ENCODE measurements at places on chromosomes 2 and 18.

DNA sequence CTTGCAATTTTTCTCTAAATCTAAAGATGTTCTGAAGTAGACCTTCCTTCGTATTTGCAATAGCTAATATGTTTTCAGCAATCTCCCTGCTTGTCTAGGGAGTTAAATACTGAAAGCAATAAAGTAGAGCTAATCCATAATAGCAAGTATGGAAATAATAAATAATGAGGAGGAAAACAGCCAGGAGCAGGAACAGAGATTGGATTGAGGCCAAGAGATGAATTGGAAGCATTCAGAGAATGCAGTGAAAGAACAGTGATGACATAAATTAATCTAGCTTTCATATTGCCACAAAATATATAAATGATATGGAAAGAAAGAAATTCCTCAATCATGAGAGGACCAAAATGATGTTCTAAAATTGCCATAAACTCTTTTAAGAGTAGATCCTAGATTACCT, 679.7 kb downstream of the METTL4 start:
- no peak for DNase-seq

- DNase-seq: no peak
These were observed 22.2 kb downstream of the ATAD2B start for GRCh38 chr2:23904692-23905091.

GRCh38 chr2:198883604-198884003, 574.1 kb downstream of the SATB2 start:
- DNase-seq: no peak

- DNase-seq: no peak
These were observed 436.5 kb upstream of the ACVR2A start for GRCh38 chr2:147408357-147408756.

- DNase-seq: peak; percentile 23
These were observed 1.1 kb downstream of the UXS1 start for GRCh38 chr2:106192752-106193689.

- no peak for DNase-seq
These were observed 104.8 kb upstream of the VRK2 start for GRCh38 chr2:57941816-57942215.

DNA sequence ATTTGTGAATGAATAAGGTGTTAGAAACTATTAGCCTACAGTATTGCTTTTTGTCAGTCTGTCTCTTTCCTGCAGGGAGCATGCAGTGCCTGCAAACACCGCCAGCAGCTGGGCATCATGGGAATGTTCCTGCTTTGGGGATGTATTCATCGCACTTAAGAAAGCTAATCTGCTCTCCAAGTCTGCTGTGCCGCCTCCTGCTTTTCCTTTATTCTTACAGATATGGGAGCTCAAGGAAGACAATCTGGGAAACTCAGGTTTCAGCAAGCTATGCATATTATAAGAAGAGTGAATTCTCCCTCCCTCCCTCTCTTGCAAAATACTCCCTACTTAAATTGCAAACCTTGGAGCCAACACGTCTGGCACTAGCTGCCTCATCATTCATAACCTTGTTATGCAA, 479.2 kb upstream of the ACVR2A start:
- DNase-seq: no peak

DNA sequence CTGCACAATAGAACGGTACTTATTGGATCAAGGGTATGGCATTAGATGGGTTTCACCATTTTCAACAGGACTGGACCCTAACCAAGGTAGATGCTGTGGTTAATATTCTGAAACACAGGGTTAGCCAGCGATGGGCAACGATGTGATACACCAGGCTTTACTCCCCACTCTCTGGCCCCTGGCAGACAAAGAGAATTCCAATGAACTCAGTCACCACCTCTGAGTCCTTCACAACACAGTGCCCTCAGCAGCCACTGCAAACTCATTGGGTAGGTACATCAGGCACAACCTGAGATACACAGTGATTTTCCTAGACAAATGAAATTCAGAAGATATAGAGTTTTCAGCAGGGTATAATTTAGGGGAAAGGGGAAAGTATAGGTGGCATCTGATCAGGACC, 634.5 kb downstream of the ZEB2 start:
- no peak for DNase-seq

- DNase-seq: no peak
These were observed 30.3 kb upstream of the B3GNT7 start for GRCh38 chr2:231364961-231365810.

DNA sequence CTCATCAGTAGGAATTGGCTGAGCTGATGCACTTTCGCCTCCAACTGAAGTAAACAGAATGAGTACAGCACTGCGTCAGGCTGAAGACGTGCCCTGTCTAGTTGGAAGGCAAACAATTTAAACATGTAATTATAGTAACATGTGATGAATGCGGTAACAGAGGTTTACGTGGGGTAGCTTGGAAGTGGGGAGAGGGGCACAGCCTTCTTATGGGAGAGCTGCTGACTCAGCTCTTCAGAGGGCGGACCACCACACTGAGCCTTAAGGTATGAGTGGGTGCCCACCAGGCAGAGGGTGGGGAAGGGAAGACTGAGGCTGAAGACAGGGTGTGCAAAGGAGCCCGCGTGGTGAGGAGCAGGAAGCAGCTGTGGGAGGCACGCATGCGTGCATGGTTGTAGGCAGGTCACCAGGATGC, 6.2 kb upstream of the EHD3 start:
- DNase-seq: no peak

- DNase-seq: no peak
These were observed 249.4 kb upstream of the KLHL29 start for GRCh38 chr2:23135481-23136100.

- DNase-seq: no peak
These were observed 68.7 kb downstream of the SDC1 start for GRCh38 chr2:20156076-20156759.

GRCh38 chr2:159595410-159596046, 20.8 kb downstream of the BAZ2B start:
- no peak for DNase-seq

DNA sequence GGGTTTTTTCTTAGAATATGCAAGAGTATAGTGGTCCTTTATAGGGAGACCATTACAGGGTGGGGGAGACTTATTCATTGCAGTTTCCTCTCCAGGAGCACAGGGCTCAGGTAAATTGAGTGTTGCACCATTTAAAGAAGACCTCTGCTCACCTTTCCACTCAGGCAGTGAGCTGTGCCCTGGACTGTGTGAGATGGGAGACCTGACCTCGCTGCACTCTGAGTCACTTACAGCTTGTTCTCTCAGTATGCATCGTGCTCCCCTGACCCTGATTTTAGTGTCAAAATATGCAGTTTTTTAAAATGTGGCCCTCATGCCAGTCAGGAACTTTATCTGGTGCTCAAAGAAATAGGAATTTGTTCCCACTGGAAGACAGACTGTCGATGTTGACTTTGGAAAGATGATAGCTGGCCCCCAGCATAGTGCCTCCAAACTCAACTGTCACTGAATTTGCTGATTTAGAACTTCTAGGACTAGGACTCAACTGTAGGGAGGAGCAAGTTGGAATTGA, 146.7 kb upstream of the EPAS1 start:
- no peak for DNase-seq

GRCh38 chr2:101466426-101466825, 8.5 kb downstream of the RFX8 start:
- no peak for DNase-seq

DNA sequence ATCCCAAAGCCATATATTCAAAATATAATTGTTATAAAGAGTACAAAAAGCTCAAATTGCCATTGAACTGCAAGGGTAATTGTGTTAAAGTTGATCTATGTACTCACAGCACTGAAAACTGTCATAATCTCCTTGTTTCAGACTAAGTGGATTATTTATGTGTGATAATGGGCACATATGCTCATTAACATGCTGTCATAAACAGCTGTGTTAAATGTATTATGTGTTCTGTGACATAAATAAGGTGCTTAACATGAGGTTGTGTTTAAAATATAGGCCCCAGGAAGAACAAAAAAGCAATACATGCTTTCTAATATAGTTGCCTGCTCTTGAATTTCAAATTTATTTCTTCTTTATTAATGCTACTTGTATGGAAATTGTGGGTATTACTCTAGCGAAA, 409.5 kb downstream of the DCC start:
- no peak for DNase-seq

DNA sequence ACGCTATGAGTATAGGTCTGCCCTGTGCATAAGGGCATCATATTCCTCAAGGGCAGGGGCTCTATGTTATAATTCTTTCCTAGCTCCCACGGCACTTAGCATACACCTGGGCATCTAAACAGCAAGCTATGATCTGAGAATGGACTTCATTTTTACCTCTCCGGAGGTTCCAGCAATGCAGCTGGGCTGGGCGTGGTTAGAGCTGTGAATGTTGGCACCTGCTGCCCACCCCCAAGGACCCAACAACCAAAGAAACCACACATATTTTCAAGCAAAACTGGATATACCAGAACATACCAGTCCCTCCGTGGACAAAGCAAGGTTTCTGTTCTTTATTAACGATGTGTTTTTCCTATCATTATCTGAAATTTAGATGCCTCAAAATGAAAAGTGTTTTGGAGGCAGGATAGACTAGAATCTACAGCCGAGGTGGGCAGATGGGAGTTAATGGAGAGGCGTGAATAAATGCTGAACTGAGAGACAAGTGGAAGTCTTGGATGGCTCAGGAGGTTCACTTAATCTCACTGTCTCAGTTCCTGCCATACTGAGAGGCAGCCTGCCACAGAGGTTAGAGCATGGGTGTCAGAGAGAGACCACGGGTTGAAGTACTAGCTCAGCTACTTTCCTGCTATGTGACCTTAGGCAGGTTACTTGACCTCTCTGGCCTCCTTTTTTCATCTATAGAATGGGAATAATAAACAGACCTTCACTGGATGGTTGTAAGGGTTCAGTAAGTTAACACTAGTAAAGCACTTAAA, 186.6 kb upstream of the SMAD2 start:
- DNase-seq: no peak

- no peak for DNase-seq
These were observed 100.9 kb downstream of the ARL4C start for GRCh38 chr2:234395891-234396420.

DNA sequence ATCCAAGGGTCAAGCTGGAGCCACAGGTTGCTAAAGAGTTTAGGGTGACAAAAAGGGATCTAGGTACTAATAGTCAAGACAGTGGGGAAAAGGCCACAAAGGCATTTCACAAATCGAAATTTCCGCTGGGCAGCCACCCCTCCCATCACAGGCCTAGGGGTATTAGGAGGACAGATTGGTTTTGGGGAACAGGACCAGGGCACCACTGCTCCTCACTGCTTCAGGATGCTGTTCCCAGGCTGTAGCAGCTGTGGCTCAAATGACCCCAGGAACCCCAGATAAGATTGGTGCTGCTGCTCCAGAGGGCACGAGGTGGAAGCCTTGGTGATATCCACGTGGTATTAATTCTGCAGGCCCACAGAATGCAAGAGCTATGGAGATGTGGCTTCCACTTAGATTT, 22.7 kb downstream of the KLHL23 start:
- DNase-seq: no peak

DNA sequence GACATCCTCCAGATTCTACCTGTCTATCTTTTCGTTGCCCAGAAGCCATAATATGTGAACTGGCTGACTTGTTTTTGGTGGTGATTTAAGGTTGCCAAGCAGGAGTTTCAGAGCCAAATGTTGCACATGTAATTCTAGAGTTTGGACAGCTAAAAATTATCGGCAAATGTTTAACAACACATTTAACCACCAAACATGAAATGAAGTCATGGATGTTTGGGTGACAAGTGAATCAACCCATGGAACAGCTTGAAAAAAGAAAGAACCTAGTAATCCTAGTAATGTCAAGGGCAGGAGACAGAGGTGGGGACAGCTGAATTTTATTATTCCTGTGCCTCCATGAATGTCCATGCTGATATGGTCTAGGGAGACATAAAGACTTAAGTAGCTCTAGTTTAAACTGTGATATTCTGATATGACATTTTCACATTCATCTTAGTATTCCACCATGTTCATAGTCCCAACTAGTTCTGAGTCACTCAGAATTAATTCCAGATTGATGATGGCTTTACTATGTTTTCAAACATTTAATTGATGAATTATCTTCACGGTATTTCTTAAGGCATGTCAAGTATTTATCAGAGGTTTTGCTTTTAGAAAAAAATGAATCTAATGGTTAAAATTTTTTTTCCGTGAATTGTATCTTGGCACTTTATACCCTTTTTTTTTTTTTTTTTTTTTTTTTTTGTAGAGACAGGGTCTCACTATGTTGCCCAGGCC, 101.7 kb downstream of the SOCS6 start:
- no peak for DNase-seq

GRCh38 chr2:235847576-235847975, 320.6 kb downstream of the GBX2 start:
- DNase-seq: no peak

- no peak for DNase-seq
These were observed 685.1 kb upstream of the SLC8A1 start for GRCh38 chr2:41137031-41137430.

GRCh38 chr18:41501848-41502247, 453.2 kb upstream of the PIK3C3 start:
- DNase-seq: no peak

- no peak for DNase-seq
These were observed 157.3 kb downstream of the CAMKMT start for GRCh38 chr2:44519026-44519425.

DNA sequence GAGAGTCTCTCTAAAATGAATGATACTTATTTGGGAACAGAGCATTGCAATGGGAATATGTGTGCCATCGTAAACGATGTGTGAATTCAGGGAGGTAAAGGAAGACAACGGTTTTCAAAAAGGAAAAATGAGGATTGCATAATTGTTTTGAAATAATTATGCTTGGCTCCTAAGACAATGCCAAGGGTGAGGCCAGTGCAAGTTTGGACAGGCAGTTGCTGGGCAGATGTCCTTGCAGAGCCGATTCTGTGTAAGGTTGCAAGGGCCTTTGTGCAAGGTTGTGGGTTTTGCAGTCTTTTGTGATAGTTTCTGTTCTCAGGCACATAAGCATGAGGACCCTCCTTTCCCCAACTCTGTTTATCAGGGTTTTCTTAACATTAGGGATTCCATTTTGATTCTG, 70.0 kb upstream of the ZNF236 start:
- DNase-seq: no peak

GRCh38 chr2:226799976-226800940, 638 bp upstream of the IRS1 start:
- DNase-seq: no peak

DNA sequence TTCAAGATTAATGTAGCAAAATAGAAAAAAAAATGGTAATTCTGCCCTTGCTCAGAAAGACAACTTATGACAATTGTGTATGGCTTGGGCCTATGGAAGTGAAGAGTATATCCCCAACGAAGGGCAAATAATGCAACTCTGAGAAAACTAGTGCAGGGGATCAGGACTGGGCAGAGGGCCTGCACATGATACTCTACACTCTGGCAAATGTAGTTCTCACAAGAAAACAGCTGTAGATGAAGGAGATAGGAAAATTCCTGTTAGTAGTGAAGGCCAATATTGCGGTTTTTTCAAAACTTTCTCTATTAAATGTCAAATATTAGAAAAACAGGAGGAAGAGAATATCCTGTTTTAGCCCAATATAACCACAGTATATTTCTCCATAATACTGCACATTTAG, 77.8 kb downstream of the SCN9A start:
- no peak for DNase-seq
